Right atrium auricular region (tissue), 2 donors: ENCODE measurements at places on chromosomes 5 and 9. TPM values are rescaled to one million over a fixed set of nuclear protein-coding genes. Genes with fewer than 3 reads are reported as not detected.
A peak's percentile ranks its signal among the peaks of the same experiment; 100 is the strongest.

Gene ANKRD20A1
- total RNA-seq, result 2.6 TPM

Gene MTAP
- total RNA-seq, result 10.3 TPM

Gene PCDHA1
- total RNA-seq, result not detected

Gene ADAMTSL1
- total RNA-seq, result 3.8 TPM

Gene PRLR
- 0.31 TPM for total RNA-seq

Gene ITK
- 0.90 TPM for total RNA-seq

DNA sequence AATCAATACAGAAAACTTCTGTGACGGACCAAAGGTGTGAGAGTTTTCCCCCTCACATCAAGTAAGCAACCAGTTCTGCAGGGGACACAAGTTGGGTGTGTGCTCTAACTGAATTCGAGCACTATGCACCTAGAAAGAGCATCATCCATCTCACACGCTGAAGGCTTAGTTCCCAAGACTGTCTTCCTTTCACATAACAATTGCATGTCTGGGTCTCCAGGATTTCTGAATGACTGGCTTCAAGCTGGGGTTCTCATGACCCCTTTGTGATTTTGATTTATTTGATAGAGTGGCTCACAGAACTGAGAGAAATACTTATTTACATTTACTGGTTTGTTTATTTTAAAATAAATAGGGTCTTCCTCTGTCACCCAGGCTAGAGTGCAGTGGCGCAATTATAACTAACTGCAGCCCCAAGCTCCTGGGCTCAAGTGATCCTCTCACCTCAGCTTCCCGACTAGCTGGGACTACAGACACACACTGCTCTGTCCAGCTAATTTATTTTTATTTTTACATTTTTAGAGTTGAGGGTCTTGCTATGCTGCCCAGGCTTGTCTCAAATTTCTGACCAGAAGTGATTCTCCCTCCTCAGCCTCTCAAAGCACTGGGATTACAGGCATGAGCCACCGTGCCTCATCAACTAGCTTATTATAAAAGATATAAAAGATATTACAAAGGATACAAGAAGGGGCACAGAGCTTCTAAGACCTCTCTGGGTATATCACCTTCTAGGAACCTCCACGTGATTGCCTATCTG, 316.7 kb upstream of the CDH12 start:
- DNase-seq, result no peak

GRCh38 chr5:115414406-115415142, 118.1 kb upstream of the CCDC112 start:
- no peak for DNase-seq

DNA sequence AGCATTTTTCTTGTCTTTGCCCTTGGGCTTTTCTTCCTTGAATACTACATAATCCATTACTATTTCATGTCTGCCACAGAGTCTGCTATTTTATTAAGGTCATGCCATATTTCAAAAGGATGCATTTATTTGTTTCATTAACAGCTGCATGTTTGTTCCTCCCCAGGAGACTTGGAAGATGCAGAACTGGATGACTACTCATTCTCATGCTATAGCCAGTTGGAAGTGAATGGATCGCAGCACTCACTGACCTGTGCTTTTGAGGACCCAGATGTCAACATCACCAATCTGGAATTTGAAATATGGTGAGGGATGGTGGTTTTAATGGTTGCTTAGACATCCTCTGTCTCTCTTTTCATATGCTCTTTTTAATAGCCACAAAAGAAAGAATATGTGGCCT, 4.0 kb downstream of the IL7R start:
- DNase-seq, result no peak

GRCh38 chr5:180643191-180643851, 6.1 kb downstream of the FLT4 start:
- no peak for DNase-seq

GRCh38 chr5:150473673-150474358, 24.3 kb upstream of the RPS14 start:
- no peak for DNase-seq

DNA sequence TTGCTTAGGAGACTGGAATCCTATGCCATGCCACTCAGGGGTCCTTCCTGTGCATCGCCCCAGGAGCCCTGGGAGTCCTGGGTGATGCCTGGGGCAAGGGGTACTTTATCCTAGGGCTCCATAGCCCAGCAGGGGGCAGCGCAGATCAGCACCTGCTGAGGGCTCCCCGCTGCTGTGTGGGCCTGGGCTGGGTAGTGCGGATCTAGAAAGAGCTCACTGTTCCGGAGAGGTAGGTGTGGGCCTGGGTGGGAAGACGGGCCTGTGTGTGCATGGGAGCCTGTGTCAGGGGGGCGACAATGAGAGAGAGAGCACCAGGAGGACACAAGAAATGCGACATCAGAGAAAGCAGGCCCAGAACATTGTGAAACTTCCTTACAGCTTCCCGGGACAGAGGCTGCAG, 11.4 kb upstream of the DAB2IP start:
- DNase-seq, result no peak

- DNase-seq, result no peak
Measured at GRCh38 chr9:6805532-6805931, 47.8 kb downstream of the KDM4C start.

- no peak for DNase-seq
Measured at GRCh38 chr9:6428940-6429889, 16.2 kb downstream of the UHRF2 start.

DNA sequence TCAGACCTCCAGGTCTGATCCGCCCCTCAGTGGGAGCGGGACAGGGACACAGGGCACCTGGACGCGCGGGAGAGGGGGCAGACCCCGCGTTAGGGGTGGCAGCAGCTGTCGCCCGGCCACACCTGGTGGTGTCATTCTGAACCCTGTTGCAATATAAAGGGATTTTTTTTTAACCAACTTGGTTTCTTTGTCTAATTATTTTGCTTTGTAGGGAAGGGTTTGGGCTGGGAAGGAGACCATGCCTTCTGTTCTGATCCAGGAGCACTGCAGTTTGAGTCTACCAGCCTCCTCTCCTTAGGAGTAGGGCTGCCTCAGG, 10.9 kb upstream of the ASS1 start:
- DNase-seq, result no peak

GRCh38 chr5:41793141-41793770, 77.0 kb downstream of the OXCT1 start:
- DNase-seq, result no peak

DNA sequence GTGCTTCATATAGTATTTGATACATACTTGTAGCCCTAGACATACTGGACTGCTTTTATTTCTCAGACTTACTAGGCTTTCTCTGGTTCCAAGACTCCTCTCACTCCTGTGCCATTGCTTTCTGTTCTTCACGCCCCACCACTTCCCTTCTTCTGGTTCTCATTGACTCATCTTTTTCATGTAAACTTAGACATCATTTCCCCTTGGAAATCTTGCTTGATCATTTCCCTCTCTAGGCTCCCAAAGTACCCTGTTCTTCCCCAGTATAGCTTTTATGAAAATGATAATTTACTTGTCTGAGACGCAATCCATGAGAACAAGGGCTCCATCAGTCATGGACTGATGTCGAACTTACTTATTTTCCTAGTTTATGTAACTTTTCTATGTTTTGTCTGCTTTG, 83.5 kb downstream of the TLR4 start:
- no peak for DNase-seq

- no peak for DNase-seq
Measured at GRCh38 chr9:35350827-35351549, 138.9 kb upstream of the RUSC2 start.

DNA sequence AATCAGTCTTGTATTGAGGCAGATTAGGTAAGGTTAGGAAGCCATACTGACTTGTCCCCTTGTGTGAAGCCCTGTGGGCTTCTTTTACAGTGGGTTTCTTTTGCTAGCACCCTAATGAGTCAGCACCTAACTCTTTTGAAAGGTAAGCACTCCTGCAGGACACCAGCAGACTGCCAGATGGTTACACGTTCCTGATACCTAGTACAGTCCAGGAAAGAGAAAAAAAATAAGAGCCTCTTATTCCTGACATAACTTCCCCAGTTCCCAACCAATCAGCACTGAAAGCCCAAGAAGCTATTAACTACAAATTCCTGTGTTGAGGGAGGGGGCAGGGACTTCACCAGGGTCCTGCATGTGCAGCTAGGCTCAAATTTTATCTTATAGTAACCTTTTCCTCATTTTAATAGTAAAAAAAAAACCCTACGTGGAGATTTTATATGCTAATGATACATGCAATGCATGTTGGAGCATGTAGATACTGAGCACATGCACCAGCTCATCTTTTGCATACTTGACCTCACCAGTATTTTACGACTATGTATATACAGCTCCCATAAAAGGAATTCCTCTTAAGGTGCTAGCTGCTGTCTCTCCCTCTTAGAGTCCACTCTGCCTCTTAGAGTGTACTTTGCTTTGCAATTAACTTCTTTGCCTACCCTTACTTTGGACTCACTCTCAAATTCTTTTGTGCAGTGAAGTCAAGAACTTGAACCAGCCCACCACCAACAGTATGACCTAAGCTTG, 84.7 kb upstream of the RORB start:
- no peak for DNase-seq

DNA sequence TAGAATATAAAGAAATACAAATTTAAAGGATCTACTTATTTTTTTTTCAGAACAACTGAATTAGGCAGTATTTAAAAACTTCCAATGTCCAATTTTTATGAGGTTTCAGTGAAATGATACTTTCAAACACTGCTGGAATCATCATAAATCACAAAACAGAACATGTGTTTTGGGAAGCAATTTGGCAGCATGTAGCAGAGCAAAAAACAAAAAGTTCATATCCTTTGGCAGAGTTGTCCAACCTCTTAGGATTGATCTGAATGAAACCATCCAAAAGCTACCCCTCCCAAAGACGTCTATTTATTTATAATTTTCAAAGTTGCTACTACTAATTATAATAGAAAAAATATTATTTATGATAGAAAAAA, 192.4 kb upstream of the PUM3 start:
- no peak for DNase-seq

- DNase-seq, result no peak
Measured at GRCh38 chr9:78490231-78490630, 193.3 kb downstream of the PSAT1 start.

DNA sequence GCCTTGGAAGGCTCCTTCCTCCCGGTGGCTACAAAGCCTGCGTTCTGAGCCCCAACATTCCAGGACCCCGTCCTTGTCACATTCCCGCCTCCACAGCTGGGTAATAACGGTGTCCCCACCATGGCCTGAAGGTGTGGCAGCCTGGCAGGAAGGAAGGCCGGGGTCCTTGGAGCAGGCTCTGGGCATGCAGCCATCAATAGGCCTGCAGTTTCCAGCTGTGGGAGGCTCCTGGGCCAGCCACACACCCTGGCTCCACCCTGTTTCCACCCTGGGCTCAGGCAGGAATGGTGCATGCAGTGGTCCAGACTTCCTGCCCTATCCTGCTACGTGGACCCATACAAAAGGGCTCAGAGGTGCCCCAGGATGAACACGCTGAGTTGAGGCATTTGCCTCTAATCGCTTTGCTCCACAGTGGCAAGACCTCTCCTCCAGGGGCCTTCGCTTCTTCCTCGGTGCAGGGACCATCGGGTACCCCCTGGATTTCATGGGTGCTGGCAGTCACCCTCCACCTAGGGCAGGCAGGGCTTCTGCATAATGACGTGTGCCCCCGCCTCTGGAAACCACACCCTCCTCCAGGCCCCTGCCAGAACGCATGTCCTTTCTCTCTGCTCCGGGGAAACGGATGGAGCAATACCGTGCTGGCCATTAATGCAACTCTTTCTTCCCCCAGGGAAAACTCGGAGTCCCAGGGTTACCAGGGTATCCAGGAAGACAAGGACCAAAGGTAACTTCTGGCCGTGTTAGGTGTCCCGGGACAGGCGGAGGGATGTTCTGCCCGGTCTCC, 95.1 kb upstream of the FCN2 start:
- DNase-seq, result no peak

- peak; percentile 43 for DNase-seq
Measured at GRCh38 chr9:99021512-99021911, 77.8 kb downstream of the COL15A1 start.

GRCh38 chr5:80804332-80804731, 149.5 kb upstream of the DHFR start:
- DNase-seq, result no peak

- no peak for DNase-seq
Measured at GRCh38 chr5:144292029-144292428, 121.4 kb downstream of the KCTD16 start.

GRCh38 chr5:38384396-38384795, 126.0 kb downstream of the EGFLAM start:
- no peak for DNase-seq
